HTR-8/SVneo (cell line): ENCODE measurements at places on chromosomes 11 and 22.

- DNase-seq: no peak
Observed at GRCh38 chr11:119525180-119525866, 102.4 kb upstream of the THY1 start.

DNA sequence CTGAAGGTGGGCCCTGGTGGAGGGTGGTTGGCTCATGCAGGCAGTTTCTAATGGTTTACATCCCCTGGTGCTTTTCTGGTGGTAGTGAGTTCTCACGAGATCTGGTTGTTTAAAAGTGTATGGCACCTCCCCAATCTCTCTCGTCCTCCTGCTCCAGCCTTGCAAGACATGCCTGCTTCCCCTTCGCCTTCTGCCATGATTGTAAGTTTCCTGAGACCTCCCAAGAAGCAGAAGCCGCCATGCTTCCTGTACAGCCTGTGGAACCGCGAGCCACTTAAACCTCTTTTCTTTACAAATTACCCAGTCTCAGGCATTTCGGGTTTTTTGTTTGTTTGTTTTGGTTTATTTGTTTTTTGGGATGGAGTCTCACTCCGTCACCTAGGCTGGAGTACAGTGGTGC is 173.2 kb downstream of the MN1 start:
- no peak for DNase-seq

- no peak for DNase-seq
Observed at GRCh38 chr22:40010746-40011145, 16.0 kb downstream of the FAM83F start.

DNA sequence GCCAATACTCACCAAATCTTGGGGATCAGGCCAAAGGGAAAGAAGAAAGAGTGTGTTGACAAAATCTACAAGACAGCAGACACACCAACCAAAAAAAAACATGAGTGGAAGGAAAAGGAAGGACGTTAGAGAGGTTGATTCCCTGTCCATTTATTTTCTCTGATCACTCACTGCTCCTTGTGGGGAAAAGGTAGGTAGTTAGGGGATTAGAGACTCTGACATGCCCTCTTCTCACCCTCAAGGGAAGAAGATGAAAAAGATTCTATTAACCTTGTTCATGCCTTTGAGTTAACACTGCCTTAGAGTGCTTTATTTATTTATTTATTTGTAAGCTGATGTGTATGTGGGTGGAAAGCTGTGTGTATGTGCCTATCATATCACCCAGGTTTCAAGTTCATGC is at the start of gene OR52H1:
Gene OR52H1 (minus strand): TSS at position 101 of the 400 bp plus-strand sequence. CDS start 3,035 bp downstream, outside the sequence.
- DNase-seq: no peak

- no peak for DNase-seq
Observed at GRCh38 chr22:37394341-37394740, 32.9 kb downstream of the ELFN2 start.

GRCh38 chr11:12099132-12099873 is 11.1 kb upstream of the MICAL2 start:
- DNase-seq: no peak

GRCh38 chr11:34891611-34892010 is 24.6 kb downstream of the APIP start:
- DNase-seq: no peak

- DNase-seq: no peak
Observed at GRCh38 chr22:35482311-35482710, 58.3 kb upstream of the RASD2 start.

GRCh38 chr11:37881741-37882140 is 1283.7 kb upstream of the RAG2 start:
- no peak for DNase-seq

- DNase-seq: no peak
Observed at GRCh38 chr22:21936151-21936775, 16.4 kb downstream of the PPM1F start.
